ENCODE measurements at places on chromosomes 12 and 14.
A peak's percentile ranks its signal among the peaks of the same experiment; 100 is the strongest.

GRCh38 chr14:61368114-61368710 is 46.8 kb downstream of the PRKCH start:
- no peak for DNase-seq

DNA sequence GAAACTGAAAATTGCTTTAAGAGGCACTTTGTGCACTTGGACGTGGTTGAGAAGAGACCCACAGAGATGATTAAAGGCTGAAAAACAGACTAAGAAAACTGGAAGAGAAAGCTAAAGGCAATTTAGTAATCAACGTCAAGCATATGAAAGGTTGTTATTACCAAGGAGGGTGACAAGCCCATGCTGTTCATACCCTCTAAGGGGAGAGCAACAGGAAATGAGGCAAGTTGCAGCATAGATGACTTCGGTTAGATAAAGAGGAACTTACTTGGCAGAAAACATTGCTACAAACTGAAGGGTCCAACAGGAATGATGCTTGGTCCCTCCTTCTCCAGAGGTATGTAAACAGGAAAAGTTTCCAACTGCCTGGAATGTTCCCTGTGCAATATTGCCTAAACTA is 107.8 kb downstream of the DUSP6 start:
- no peak for DNase-seq

- DNase-seq: no peak
Measured at GRCh38 chr14:99643343-99643742, 1.6 kb upstream of the HHIPL1 start.

GRCh38 chr12:43676183-43676813 is 82.3 kb downstream of the PUS7L start:
- DNase-seq: no peak

GRCh38 chr12:116455540-116456329 is 103.4 kb upstream of the MAP1LC3B2 start:
- peak; percentile 84 for DNase-seq

DNA sequence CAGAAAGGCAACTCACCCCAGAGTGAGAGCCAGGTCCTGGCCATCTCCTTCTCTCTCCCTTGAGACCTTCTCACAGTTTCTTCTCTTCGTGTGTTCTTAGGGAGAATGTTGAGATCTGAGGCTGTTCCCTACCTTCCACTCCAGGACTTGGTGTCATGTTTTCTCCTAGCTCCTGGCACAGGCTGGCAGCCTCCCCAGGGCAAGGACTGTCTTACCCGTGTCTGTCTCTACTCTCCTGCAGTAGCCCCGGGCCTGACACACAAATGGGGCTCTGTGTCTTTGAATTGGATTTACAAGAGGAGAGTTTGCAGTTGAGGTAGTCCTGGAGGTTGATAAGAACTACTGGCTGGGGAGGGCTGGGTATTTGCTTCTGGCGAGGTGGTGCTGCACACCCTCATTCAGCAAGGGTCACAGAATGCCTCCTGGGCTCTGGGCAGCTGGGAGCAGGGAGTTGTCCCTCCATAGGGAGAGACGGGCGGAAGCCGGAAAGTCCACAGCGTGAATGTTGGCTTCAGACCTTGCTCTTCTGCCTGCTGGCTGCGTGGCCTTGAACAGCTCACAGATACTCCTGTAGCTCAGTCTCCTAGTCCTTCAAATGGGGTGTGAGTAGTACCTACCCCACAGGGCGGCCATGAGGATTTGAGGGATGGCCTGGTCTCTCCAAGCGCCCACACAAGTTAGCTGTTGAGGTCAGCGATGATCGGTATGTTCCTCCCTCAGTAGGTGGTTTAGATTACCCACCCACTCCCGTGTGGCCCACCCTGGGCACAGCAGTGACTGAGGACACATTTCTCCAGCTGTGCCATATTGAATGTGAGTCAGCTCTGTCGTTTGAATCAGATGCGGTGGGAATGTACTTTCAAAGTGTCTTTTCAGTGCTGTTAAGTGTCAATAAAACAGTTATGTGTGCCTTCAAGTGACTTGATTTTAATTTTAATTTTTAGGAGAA is 10.2 kb downstream of the EP400 start:
- no peak for DNase-seq

GRCh38 chr12:96274331-96274730 is 80.2 kb downstream of the ELK3 start:
- no peak for DNase-seq

- no peak for DNase-seq
Measured at GRCh38 chr12:22765421-22766130, 140.6 kb downstream of the ETNK1 start.

- no peak for DNase-seq
Measured at GRCh38 chr14:50021261-50022031, 94.9 kb downstream of the VCPKMT start.

DNA sequence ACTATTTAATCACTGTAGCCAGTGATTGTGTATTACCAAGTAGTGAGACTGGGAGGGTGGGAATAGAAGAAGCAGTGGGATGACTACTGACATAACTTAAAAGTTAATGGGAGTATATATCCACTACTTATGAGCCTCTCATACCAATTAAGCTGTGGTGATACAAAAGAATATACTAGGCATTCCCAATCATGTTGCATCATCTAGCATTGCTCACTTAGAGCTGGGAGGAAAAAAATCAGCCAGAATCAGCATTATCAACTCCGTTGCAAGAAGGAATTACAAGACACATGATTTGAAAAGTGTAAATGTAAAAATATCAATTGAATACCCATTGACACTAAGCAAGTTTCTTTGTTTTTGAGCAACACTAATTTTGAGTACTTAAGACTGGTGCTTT is 745 bp upstream of the PPP1R36 start:
- no peak for DNase-seq

- no peak for DNase-seq
Measured at GRCh38 chr12:57470970-57471656, 8.6 kb downstream of the ARHGAP9 start.

DNA sequence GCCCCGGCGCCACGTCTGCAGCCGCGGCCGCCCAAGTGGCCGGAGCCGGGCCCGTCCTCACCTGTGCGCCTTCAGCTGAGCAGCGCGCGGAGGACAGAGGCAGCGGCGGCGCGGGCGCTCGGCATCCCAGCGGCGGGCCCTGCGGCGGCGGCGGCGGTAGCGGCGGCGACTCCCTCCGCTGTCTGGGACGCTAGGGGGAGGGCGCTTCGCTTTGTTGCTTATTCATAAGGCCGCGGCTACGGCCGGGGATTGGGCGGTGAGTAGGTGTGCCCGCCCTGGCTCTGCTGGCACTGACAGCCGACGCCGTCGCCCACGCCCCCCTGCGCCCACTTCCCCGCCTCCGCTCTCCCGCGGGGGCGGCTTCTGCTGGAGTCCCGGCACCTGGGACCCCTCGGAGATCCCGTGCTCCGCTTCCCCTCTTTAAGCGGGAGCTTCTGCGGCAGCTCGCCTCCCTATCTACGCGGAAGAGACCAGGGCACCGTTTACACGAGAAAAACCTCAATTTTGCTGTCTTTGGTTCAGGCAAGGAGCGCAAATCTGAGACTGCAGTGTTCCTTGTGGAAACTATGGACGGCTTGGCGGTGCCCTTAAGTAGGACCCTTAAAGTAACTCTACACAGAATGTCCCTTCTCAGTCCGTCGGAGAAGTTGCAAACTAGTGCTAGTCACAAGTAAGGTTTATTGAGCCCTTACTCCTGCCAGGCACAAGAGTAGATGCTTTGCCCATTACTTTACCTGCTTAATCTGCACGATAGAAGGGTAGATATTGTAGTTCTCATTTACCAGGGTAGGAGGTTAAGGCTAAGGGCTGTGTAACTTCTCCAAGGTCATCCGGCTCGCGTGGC is at the start of gene ARMH4:
ARMH4 (minus strand) TSS at position 200 of the 844 bp plus-strand sequence. CDS start 12,855 bp downstream, outside the sequence.
- DNase-seq: peak; percentile 94

DNA sequence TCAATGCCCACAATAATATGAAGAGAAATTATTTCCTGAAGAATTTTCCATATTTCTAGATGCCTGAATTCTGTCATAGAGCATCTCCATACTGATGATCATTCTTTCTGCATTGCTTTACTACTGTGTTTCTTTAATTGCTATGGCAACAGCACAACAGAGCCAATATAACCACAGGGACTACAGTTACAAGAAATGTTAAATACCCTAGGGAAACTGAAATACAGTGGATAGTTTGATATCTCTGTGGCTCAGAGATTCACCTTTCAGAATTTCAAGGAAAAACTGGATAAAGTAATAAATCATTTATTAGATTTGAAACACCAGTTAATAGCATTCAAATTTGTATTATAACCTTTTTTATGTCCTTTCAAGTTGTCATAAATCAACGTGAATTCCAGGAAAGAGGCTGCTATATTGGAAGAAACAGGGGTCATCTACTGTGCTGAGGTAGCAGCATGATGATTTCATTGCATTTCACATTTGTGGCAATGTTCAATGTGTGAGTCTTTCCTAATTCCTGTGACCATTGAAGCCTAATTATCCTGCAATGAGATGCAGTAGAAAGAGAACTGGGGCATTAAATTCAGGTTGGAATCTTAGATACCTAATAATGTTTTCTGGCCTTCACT is 267.1 kb downstream of the LRFN5 start:
- DNase-seq: no peak

DNA sequence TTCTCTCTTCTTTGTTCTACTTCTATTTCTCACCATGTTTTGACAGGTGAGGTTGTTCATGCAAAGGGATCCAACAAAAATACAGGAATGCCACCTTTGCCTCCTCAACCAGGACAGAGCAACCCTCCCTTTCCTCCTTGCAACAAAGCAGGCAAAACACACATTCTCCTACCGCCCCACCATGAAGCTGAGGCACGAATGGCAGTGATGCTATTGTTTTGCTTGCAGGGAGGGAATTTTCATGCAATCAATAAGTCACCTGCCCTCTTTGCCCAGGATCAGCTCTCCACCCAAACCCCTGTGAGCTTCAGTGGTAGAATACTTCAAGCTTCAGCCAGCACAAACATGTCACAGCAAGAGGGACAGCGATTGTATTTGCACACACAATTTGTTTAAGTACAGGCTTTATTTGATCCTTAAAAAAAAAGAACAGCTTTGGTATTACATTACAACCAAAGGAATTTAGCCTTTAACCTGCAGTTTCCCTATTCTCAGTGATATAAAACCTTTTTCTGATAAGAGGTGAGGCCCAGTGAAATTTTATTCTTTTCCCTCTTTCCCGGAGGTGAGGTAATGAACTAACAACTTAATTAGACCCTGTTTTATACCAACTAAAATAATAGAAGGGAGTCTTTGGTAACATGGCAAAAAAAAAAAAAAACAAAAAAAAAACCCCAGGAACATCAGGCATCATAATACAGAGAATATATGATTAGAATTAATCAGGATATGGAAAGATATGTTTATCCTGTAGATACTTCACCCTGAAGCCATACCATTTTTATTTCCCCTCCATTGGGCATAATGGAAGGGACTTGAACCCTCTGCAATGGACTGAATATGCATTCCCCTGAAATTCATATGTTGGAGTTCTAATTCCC is 87.0 kb upstream of the EEA1 start:
- no peak for DNase-seq

- no peak for DNase-seq
Measured at GRCh38 chr12:122505419-122506051, 4.8 kb upstream of the ZCCHC8 start.

- no peak for DNase-seq
Measured at GRCh38 chr12:95083471-95083870, 10.1 kb upstream of the NR2C1 start.

DNA sequence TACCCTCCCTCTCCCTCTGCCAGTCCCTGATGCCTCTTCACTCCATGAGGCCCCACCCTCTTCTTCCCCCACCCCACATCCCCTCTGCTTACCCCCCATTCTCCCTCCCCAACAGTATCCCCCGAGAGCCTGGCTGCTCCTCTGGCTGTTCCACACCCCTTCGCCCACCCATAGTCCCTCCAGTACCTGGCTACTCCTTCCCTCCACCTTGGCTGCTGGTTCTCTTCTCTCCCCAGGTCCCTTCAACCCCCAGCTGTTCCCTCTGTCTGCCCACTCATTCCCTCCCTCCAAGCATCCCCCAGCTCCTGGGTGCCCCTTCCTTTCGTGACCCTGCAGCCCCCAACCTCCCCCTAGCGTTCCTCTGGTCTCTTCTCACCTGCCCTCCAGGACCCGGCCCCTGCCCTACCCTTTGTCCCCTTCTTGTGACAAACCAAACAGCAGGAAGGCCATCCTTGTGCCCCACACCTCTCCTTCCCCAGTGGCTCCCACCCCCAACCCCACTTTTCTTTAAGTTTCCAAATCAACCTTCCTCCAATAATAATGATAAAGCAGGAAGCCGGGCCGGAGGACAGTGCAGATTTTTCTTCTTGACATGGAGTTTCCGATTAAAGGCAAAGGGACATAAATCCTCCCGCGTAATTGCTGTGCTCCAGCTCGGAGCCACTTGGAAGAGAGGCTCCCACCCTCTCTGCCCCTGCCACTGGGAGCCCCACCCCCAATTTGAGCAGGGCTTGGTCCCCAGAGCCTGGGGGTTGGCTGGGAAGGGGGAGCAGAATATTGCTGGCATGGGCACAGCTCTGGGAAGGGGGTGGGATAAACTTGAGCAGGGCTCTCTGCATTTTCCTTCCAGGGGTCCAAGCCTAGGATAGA is 40.0 kb downstream of the SMUG1 start:
- no peak for DNase-seq

- no peak for DNase-seq
Measured at GRCh38 chr12:52125476-52125900, 46.0 kb downstream of the SMIM41 start.

DNA sequence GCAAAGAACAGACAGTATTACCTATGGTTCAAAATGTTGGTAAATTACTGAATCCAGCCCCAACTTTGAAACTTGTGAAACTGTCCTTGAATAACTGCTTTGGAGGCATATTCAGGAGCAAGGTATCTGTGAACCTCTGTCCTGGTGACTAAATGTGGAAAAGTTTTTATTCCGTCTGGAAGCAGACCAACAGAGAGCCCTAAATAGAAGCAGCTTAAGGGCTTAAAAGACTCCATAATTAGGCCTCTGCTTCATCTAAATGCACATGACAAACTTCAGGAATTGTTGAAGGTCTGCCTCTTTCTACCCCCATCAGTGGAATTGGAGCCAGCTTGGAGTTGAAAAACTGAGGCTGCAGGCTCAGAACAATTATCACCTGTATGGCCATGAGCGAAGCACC is 276.5 kb downstream of the KCNH5 start:
- DNase-seq: no peak

- no peak for DNase-seq
Measured at GRCh38 chr14:22939684-22940083, 10.5 kb upstream of the PRMT5 start.

DNA sequence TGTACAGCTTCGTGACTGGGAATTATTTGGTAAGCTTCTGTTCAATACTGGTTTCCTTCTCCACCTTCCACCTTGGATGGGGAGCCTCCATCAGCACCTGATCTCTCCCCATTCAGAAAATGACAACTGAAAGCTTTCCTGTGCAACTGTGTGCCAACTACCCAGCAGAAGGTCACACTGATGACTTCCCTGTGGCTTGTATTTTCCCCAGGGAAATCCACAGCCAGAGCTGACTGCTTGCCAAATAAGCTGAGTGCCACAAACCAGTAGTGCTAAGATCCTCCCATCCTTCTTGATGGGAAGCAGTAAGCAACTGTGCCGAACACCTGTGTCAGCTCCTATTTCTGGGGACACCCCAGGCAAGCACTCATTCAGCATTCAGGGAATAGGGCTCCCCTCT is 257.2 kb upstream of the SOX5 start:
- no peak for DNase-seq

GRCh38 chr12:57156701-57157403 is 9.4 kb upstream of the LRP1-AS start:
- no peak for DNase-seq

GRCh38 chr12:104354167-104354867 is 50.8 kb downstream of the EID3 start:
- DNase-seq: no peak

- DNase-seq: no peak
Measured at GRCh38 chr12:130334399-130334798, 3.3 kb upstream of the PIWIL1 start.

- no peak for DNase-seq
Measured at GRCh38 chr12:77888611-77889010, 57.9 kb downstream of the NAV3 start.

GRCh38 chr12:86254399-86255107 is 1.6 kb downstream of the MGAT4C start:
- no peak for DNase-seq

All from Right ventricle myocardium inferior (tissue), 1 donor.